A549 treated with Mapracorat at 1 μM for 4 hours (cell line): ENCODE measurements at places on chromosomes 4 and X. TPM values are rescaled to one million over a fixed set of nuclear protein-coding genes. Genes with fewer than 3 reads are reported as not detected.

The NR3C2 gene
- total RNA-seq = 0.07 TPM in 1 of 5 replicates, not detected in the others

The HTR2C gene
- not detected in 5 replicates for total RNA-seq

The PWWP3B gene
- total RNA-seq = not detected in 5 replicates

The CTSO gene
- 0.76 to 1.1 TPM (median 1.0 TPM) in 5 replicates for total RNA-seq

The HPGDS gene
- total RNA-seq = not detected in 5 replicates

The MGAT4D gene
- not detected in 5 replicates for total RNA-seq

The GLRA3 gene
- total RNA-seq = not detected in 5 replicates

The PLXNB3 gene
- total RNA-seq = 2.1 to 4.7 TPM (median 3.3 TPM) in 5 replicates

The NPNT gene
- total RNA-seq = 0.34 to 0.57 TPM (median 0.35 TPM) in 5 replicates

The PRRG3 gene
- total RNA-seq = not detected in 5 replicates

The MAGEH1 gene
- total RNA-seq = 5.9 to 7.8 TPM (median 7.0 TPM) in 5 replicates

The BRS3 gene
- not detected in 5 replicates for total RNA-seq

The PDGFRA gene
- 0.33 to 0.79 TPM (median 0.47 TPM) in 5 replicates for total RNA-seq

The NAP1L2 gene
- 0.84 to 1.2 TPM (median 1.1 TPM) in 5 replicates for total RNA-seq

The SLIT2 gene
- 0.02 to 0.03 TPM (median 0.02 TPM) in 3 of 5 replicates, not detected in the others for total RNA-seq

The TAF7L gene
- total RNA-seq = 0.05 to 0.20 TPM (median 0.13 TPM) in 5 replicates

The NLRP2B gene
- not detected in 5 replicates for total RNA-seq

The TBC1D1 gene
- total RNA-seq = 22.3 to 28.7 TPM (median 27.5 TPM) in 5 replicates

The GPM6B gene
- 0.09 to 0.28 TPM (median 0.24 TPM) in 5 replicates for total RNA-seq

The MAGEA2 gene
- 0.12 to 0.27 TPM in 2 of 5 replicates, not detected in the others for total RNA-seq

The RAB40AL gene
- total RNA-seq = 0.18 to 0.22 TPM in 2 of 5 replicates, not detected in the others

The TBX22 gene
- total RNA-seq = not detected in 5 replicates

The F8 gene
- 3.9 to 4.5 TPM (median 4.1 TPM) in 5 replicates for total RNA-seq

The RHOXF2 gene
- not detected in 5 replicates for total RNA-seq

The WDFY3 gene
- 6.1 to 9.0 TPM (median 7.5 TPM) in 5 replicates for total RNA-seq

The ARSJ gene
- total RNA-seq = 3.8 to 4.7 TPM (median 4.5 TPM) in 5 replicates

The RADX gene
- total RNA-seq = 0.05 to 0.19 TPM (median 0.09 TPM) in 5 replicates

The GPR78 gene
- 0.07 TPM in 1 of 5 replicates, not detected in the others for total RNA-seq

The ARSD gene
- 12.0 to 15.0 TPM (median 13.8 TPM) in 5 replicates for total RNA-seq

The GK gene
- total RNA-seq = 1.6 to 2.6 TPM (median 1.9 TPM) in 5 replicates

The MCTS1 gene
- 91.6 to 101 TPM (median 93.1 TPM) in 5 replicates for total RNA-seq
